ENCODE measurements at places on chromosomes 13 and 19. TPM values are rescaled to one million over a fixed set of nuclear protein-coding genes. Genes with fewer than 3 reads are reported as not detected.

Gene RYR1
- total RNA-seq, result under 0.01 TPM

Gene MEF2B
- total RNA-seq, result 0.29 TPM

Gene LGALS13
- total RNA-seq, result not detected

Gene CHST8
- total RNA-seq, result 1.1 TPM

Gene ZNF543
- total RNA-seq, result 2.0 TPM
